Stimulated activated CD8-positive, alpha-beta memory T cell treated with anti-CD3 and anti-CD28 coated beads, Interleukin-4, amount 100 ng/mL, for 48 hours (primary cell): ENCODE measurements at places on chromosomes 2 and 18.

GRCh38 chr2:71121479-71121878, 8.6 kb downstream of the MCEE start:
- no peak for DNase-seq

DNA sequence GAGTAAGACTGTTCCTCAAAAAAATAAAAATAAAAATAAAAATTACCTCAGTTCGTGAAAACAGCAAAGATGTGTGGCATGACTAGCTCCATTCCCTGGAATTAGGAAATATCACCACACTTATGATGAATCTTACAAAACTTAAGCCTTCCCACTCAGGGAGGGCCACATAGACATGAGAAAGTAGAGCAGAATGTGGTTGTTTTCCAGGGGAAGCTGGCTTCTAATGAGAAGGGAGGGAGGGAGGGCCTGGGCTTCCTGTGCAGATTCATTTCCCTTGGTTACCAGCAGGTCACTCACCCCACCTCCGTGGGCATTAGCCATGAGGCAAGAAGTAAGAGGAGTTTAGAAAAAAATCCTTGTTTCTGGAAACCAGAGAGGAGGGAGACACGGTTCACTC, 95.9 kb upstream of the RMDN2 start:
- no peak for DNase-seq

DNA sequence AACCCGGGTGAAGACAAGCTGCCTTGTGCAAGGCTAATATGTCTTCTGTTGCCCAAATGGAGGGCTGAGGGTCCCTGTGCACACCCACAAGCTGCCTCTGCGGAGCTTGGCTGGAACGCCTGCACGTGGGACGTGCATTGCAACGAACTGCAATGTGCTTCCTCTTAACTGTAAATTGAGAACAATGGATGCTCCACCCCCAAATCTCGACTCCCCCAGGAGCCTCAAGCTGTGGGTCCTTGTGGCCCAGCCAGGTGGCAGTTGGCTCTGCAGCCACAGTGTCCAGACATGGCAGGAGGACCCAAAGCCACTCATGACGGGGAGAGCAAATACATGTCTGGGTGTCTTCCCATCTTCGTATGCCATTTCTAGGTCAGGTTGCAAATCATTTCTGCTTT, 90.1 kb downstream of the TWIST2 start:
- no peak for DNase-seq

DNA sequence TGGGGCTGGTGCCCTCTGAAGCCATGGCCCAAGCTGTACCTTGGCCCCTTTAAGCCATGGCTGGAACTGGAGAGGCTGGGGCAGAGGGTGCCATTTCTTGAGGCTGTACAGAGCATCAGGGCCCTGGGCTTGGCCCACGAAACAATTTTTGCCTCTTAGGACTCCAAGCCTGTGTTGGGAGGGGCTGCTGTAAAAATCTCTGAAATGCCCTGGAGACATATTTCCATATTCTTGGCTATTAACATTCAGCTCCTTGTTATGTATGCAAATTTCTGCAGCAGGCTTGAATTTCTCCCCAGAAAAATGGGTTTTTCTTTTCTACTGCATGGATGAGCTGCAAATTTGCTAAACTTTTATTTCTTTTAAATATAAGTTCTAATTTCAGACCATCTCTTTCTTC, 834.0 kb downstream of the DSC3 start:
- no peak for DNase-seq

DNA sequence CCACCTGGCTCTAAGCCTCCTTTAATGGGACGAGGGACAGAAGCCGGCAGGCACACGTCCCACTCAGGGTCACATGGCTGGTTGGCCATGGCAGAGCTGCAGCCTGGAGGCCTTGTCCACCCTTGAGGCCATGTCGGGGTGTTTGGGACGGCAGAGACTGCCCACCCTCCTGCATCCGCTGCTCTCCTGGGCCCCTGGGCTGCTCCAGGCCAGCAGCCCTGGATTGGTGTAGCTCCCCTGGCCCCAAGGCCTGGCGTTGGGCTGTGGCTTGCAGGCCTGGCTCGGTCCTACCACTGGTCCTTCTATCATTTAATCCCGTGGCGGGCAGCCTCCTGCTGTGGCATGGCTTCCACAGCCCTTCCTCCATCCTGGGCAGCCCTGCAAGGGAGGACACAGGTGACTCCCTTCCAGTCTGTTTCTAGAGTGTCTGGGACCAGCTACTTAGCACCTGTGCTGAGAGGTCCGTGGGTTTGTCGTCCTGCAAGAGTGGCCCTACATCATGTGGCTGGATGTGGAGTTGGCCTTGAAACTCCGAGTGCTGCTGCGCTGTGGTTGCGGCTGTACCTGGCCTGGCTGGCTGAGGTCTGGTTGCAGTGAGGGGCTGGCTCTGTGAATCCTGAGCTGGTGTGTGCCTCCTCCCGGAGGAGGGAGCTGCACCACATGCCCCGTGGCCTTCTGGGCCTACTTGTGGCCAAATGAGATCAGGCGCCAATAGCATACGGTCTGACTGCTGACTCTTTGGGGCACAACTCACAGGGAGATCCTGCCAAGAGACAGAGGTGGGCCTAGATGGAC, 67.3 kb downstream of the SH3RF3 start:
- no peak for DNase-seq

DNA sequence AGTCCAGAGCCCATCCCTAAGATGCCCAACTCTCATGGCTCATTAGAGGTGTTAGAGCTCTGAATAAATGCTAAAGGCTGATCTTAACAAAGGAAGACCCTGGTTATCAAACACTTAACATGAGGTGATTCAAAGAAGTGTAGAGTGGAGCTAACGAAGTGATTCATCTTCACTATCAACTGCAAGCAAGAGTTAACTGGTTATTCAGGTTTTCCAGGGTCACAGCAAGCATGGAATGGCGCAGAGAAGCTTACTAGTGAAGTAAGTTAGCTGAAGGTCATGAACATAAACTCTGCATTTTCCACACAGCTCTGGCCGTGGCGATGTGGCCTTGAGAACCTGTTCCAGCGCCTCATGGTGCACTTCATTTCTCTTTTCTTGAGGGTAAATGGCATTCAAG, 17.0 kb downstream of the RND3 start:
- no peak for DNase-seq

GRCh38 chr2:191618046-191618780, 59.7 kb upstream of the NABP1 start:
- DNase-seq = no peak

GRCh38 chr2:177291701-177292100, 27.2 kb upstream of the NFE2L2 start:
- peak; percentile 38 for DNase-seq
